ENCODE measurements at places on chromosomes 5 and 9. TPM values are rescaled to one million over a fixed set of nuclear protein-coding genes. Genes with fewer than 3 reads are reported as not detected.

Gene PCA3
- 0.15 TPM for total RNA-seq

Gene ADAMTS16
- total RNA-seq, result 0.15 TPM

Gene DND1
- total RNA-seq, result 1.00 TPM

Gene IFNB1
- total RNA-seq, result 0.69 TPM

Gene SPATA31D4
- not detected for total RNA-seq

Gene FRRS1L
- total RNA-seq, result not detected

Gene SPATA31A3
- not detected for total RNA-seq

Gene ADAMTS13
- total RNA-seq, result 1.1 TPM

Gene WDR55
- 50.3 TPM for total RNA-seq

Gene SOHLH1
- not detected for total RNA-seq

Gene NRARP
- total RNA-seq, result under 0.01 TPM

Gene NTRK2
- total RNA-seq, result 7.6 TPM

Gene SLC35A4
- 52.9 TPM for total RNA-seq

Gene TMC1
- total RNA-seq, result not detected

Gene TMEM252
- not detected for total RNA-seq

Gene TEK
- not detected for total RNA-seq

Gene QRFP
- not detected for total RNA-seq

Gene AKNA
- 10.9 TPM for total RNA-seq

Gene SHOC1
- total RNA-seq, result 0.46 TPM

Gene ZNF883
- 0.31 TPM for total RNA-seq

Gene PLPPR1
- total RNA-seq, result not detected

Gene NOXA1
- total RNA-seq, result 0.46 TPM

Gene FBP2
- not detected for total RNA-seq

Gene GLDC
- total RNA-seq, result 23.3 TPM

Gene PPP1R26
- 16.4 TPM for total RNA-seq

Gene OTULINL
- total RNA-seq, result not detected

Data from melanocyte of skin (primary cell).